ENCODE measurements at places on chromosomes 1 and 21.

- DNase-seq: no peak
These were observed at the start of gene TIE1 for GRCh38 chr1:43300378-43301094. TSS of gene TIE1 (plus strand) at chr1:43300982. CDS start at chr1:43301072, 90 bp downstream.

GRCh38 chr1:47547753-47548573, 110.1 kb downstream of the FOXD2 start:
- no peak for DNase-seq

DNA sequence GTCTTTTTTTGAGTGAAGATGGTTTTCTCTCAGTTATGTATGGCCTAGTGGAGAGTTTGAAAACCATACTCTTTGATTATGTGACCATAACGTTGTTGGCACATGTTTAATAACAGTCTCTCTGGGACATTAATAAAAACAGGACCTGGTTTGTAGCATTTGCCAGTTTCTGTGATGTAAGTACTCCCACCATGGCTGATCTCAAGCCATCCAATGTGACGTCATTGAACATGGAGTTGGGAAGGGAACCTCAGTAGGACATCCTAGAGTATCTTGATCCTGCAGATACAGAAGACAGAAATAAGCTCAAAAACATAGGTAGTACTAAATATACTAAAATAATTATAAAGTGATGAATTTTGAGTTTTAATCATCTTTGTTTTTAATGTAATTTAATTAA, 107.0 kb downstream of the ACTL8 start:
- DNase-seq: no peak

DNA sequence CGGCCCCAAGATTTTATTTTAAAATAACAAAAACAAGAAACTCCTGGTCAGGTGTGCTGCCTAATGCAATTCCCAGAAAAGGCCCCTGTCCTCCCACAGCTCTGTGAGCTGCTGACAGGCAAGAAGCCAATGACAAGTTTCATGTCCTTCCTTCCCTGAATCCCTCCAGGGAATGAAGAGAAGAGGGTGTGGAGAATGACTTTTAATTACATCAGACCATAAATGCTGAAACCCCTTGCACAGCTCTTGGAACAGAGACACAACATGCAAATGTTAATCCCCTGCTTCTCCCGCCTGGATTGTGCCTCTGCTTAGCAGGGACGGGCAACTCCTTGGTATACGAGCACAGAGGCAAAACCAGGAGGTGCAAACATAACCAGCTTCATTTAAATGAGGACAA, 228.1 kb upstream of the CAMK1G start:
- DNase-seq: no peak

- no peak for DNase-seq
These were observed 37.3 kb downstream of the CAMK2N1 start for GRCh38 chr1:20448671-20449071.

Data from right renal pelvis (tissue), 4 donors.